ENCODE measurements at places on chromosomes 6 and 20. TPM values are rescaled to one million over a fixed set of nuclear protein-coding genes. Genes with fewer than 3 reads are reported as not detected.

- DNase-seq, result peak; percentile 69
These were observed 202.8 kb upstream of the CST7 start for GRCh38 chr20:24746351-24746685.

Gene MYT1
- total RNA-seq, result not detected

Gene BMP7
- total RNA-seq, result 0.74 TPM

DNA sequence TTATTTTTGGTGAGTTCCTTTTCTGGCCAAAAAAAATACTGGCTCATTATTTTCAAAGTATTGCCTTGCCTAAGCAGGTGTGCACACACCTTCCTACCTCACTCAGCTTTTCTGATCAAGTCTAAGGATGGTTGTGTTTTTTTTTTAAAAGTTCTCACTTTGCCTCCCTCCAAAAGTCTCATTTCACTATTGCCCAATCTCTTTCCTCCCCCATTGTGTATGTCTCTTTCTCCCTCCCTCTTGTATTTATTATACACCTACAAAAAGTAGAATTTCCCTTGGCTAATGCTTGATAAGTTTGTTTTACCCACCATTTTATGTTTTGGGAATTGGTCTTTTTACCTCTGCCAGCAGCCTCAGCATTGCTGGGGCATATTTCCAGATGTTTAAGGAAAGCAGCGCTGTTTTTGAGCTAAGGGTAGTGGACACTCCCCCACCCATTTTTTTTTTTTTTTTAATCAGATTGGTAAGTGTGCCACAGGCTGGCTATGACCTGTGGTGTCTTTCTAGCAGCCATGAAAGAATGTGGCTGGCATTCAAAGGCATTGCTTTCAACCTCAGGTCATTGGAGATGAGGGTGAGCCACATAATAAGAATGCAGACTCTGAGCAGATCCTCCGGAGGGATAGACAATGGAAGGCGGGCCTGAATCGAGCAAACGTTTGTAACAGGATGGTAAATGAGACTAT lies 668.6 kb downstream of the UTRN start:
- DNase-seq, result no peak

DNA sequence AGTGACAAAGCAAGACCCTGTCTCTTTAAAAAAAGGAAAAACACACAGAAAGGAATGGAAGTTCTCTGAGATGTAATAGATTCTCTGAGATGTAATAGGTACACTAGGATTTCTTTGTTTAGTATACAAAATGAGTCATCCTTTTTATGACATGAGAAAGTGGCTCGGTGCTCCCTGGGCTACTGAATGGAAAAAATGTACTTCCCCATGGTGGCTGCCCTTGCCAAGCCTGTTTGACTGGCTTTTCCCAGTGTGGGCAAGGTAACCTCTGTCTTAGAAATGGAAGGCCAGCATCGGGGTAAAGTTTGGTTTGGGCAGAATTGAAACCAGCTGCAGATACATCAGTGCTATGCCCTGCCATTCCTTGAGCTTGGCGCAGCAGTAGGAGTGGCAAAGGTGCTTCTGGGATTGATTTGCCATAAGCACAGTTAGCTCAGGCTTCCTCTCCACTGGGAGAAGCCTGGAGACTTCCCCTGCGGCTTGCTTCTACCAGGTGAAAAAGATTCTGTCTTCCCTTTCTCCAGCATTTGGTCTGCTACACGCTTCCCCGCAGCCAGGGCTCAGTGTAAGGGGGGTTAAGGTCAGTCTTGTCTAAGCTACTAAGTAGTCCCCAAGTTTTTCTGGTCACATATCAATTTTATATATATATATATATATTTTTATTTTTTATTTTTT lies 24.5 kb downstream of the ARFGEF2 start:
- DNase-seq, result no peak

Gene F13A1
- 187 TPM for total RNA-seq

Gene TXLNB
- 1.1 TPM for total RNA-seq

- DNase-seq, result no peak
These were observed 77.6 kb downstream of the HUS1B start for GRCh38 chr6:579339-579738.

Gene LAMP5
- total RNA-seq, result 0.41 TPM

- DNase-seq, result no peak
These were observed 198.0 kb downstream of the FUT9 start for GRCh38 chr6:96213784-96214183.

DNA sequence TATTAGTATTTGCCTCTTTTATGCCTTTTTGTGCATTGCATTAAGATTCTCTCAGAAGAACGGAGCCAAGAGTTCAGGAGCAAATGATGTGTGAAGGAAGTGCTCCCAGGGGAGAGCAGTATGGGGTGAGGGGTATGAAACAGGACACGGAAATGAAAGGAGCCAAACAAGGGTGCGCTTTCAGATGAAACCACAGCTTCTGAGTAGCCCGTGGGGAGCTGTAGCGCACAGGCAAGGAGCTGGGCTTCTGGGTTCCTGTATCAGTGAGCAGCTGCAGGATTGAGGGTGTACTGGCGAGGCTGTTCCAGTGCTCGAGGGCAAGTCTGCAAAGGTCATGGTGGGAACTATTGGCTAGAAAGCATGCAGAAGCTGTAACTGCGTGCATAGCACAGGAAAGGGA lies 25.4 kb downstream of the ANKEF1 start:
- DNase-seq, result no peak

Gene NKX2-4
- not detected for total RNA-seq

- no peak for DNase-seq
These were observed 85.5 kb downstream of the UNC5CL start for GRCh38 chr6:40953486-40953885.

Gene ELOVL5
- total RNA-seq, result 72.4 TPM

GRCh38 chr6:170247178-170247701 lies 43.6 kb downstream of the DLL1 start:
- DNase-seq, result no peak

GRCh38 chr6:116443105-116443504 lies 18.1 kb upstream of the CALHM6 start:
- no peak for DNase-seq

- no peak for DNase-seq
These were observed 6.2 kb upstream of the GRM4 start for GRCh38 chr6:34152042-34152524.

DNA sequence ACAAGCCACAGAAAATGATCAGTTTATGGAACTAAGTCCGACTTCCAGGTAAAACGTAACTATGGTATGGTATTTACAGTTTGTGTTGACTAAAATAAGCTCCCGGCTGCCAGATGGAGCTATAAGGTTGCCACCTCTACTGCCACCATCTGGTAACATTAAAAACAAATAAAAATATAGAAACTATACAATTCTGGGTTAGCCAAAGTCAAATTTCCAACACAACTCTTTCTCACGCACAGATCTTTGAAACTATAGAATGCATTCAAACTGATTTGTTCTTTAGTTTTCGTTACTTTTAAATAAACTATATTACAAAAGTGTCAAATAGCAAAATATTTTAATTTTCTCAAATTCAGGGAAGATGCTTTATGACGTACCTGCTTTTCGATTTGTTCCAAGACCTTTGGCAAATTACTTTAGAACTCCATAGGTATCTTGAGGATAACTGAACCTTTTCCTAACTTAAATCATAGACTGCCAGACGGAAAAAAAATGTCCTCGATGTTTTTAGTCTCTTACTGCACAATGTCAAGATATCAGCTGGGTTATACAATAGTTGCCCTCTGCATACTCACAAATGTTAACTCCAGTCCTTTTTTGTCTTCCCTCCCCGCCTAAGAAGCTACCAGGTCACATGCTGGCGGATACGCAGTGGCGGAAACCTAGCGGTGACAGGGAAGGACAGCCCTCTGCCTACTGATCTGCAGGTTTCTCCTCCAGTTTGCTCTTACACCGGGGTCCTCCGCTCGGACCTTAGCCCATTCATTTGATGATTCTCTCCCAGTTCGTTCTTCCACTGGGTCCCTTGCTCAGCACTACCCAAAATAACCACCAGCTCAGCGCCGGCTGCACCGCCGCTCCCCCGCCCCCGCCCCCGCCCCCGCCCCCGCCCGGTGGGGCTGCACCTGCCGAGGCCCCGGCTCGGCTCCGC lies 888 bp downstream of the SLC17A5 start:
- peak; percentile 69 for DNase-seq

Gene ANGPT4
- total RNA-seq, result 6.0 TPM

DNA sequence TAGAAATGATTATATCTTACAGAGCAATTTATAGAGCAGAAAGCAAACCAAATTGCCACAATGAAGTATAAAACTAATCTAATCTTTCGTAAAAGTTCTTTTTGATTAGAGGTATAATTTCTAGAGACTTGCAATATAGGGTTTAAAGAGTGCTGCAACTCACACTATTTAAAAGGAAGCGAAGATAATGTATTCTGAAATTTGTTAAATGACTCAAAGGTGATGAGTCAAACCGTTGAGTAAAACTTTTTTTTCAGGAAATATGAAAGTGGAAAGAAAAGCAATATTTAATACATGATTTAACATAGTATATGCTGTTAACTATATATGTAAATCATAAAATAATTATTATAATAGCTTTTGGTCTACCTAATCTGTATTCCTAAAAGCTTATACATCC lies 133.6 kb downstream of the SYNE1 start:
- DNase-seq, result no peak

All from lower lobe of right lung (tissue), 2 donors.